Activated CD8-positive, alpha-beta T cell treated with anti-CD3 and anti-CD28 coated beads, Interleukin-2, amount 10 ng/mL, durations not matched to agents 7 days and 5 days (primary cell): ENCODE measurements at places on chromosomes 3 and 15. TPM values are rescaled to one million over a fixed set of nuclear protein-coding genes. Genes with fewer than 3 reads are reported as not detected.

Gene DNAJC13
- total RNA-seq, result 38.4 TPM

Gene CD200
- total RNA-seq, result 1.4 TPM

Gene CTXN2
- total RNA-seq, result not detected

Gene PPM1M
- total RNA-seq, result 91.9 TPM

Gene PDCD10
- total RNA-seq, result 69.6 TPM

Gene SPSB4
- total RNA-seq, result not detected

Gene KY
- total RNA-seq, result not detected

Gene GABRG3
- not detected for total RNA-seq

Gene TGM4
- total RNA-seq, result not detected

Gene COL7A1
- 1.2 TPM for total RNA-seq

Gene FURIN
- 86.0 TPM for total RNA-seq

Gene STAC
- not detected for total RNA-seq

Gene RBP2
- not detected for total RNA-seq

Gene C15orf62
- total RNA-seq, result 1.2 TPM

Gene ALDH1A2
- total RNA-seq, result not detected

Gene C3orf49
- total RNA-seq, result not detected

Gene TRPM1
- total RNA-seq, result not detected

Gene PPP1R14D
- total RNA-seq, result not detected

Gene LMCD1
- total RNA-seq, result 0.53 TPM

Gene VGLL4
- 37.1 TPM for total RNA-seq

Gene GXYLT2
- total RNA-seq, result not detected

Gene OSTN
- total RNA-seq, result not detected

Gene C3orf20
- 0.11 TPM for total RNA-seq

Gene MST1R
- 3.9 TPM for total RNA-seq

Gene FOXB1
- total RNA-seq, result 0.50 TPM
